Pericardium fibroblast (primary cell): ENCODE measurements at places on chromosomes 7 and 10. TPM values are rescaled to one million over a fixed set of nuclear protein-coding genes. Genes with fewer than 3 reads are reported as not detected.

Gene CALHM1
- not detected in 2 replicates for total RNA-seq

Gene ANK3
- total RNA-seq: 13.8 and 40.6 TPM in 2 replicates

Gene GTF2IRD1
- total RNA-seq: 16.6 and 24.3 TPM in 2 replicates

Gene LAMB1
- 454 and 662 TPM in 2 replicates for total RNA-seq

Gene HTR5A
- not detected in 2 replicates for total RNA-seq

Gene CNTNAP2
- total RNA-seq: 0.51 and 1.3 TPM in 2 replicates

Gene CALML3
- total RNA-seq: not detected in 2 replicates

Gene LGI1
- not detected in 2 replicates for total RNA-seq

Gene DOCK1
- total RNA-seq: 27.5 and 32.7 TPM in 2 replicates

Gene PNLIPRP3
- not detected in 2 replicates for total RNA-seq

Gene UNCX
- total RNA-seq: not detected in 2 replicates

Gene TMEM229A
- 0.26 and 1.9 TPM in 2 replicates for total RNA-seq

Gene CDC14C
- not detected in 2 replicates for total RNA-seq

Gene ACHE
- 0.35 and 1.6 TPM in 2 replicates for total RNA-seq

Gene CLDN4
- total RNA-seq: 0.23 and 0.68 TPM in 2 replicates

Gene GPER1
- 3.4 and 8.3 TPM in 2 replicates for total RNA-seq

Gene ATOH7
- total RNA-seq: not detected in 2 replicates

Gene VAX1
- not detected in 2 replicates for total RNA-seq

Gene KCND2
- total RNA-seq: 0.68 and 1.2 TPM in 2 replicates

Gene COMMD3
- total RNA-seq: 50.6 and 62.2 TPM in 2 replicates

Gene LIPF
- total RNA-seq: not detected in 2 replicates

Gene GRID2IP
- total RNA-seq: 0.09 TPM in 1 of 2 replicates, not detected in the other

Gene NACAD
- total RNA-seq: 1.6 and 3.9 TPM in 2 replicates

Gene IGFBP1
- 0.58 TPM in 1 of 2 replicates, not detected in the other for total RNA-seq

Gene FAM13C
- 1.3 and 3.9 TPM in 2 replicates for total RNA-seq

Gene NKX2-3
- total RNA-seq: 2.1 TPM in 1 of 2 replicates, not detected in the other

Gene ADCY1
- 0.23 and 1.9 TPM in 2 replicates for total RNA-seq
